Activated T-helper 1 cell treated with anti-CD3 and anti-CD28 coated beads, Interleukin-2, amount 50 U/mL, for 16 hours (primary cell): ENCODE measurements at places on chromosomes 1 and 21.

- no peak for DNase-seq
Measured at GRCh38 chr21:41090981-41091380, 77.0 kb upstream of the BACE2 start.

GRCh38 chr1:3814065-3814464 is 17.8 kb upstream of the LRRC47 start:
- no peak for DNase-seq

GRCh38 chr21:42587036-42587435 is 66.4 kb upstream of the PDE9A start:
- no peak for DNase-seq

GRCh38 chr1:198519639-198520501 is 20.6 kb downstream of the ATP6V1G3 start:
- no peak for DNase-seq

- DNase-seq: no peak
Measured at GRCh38 chr1:218492874-218493273, 147.7 kb downstream of the TGFB2 start.

DNA sequence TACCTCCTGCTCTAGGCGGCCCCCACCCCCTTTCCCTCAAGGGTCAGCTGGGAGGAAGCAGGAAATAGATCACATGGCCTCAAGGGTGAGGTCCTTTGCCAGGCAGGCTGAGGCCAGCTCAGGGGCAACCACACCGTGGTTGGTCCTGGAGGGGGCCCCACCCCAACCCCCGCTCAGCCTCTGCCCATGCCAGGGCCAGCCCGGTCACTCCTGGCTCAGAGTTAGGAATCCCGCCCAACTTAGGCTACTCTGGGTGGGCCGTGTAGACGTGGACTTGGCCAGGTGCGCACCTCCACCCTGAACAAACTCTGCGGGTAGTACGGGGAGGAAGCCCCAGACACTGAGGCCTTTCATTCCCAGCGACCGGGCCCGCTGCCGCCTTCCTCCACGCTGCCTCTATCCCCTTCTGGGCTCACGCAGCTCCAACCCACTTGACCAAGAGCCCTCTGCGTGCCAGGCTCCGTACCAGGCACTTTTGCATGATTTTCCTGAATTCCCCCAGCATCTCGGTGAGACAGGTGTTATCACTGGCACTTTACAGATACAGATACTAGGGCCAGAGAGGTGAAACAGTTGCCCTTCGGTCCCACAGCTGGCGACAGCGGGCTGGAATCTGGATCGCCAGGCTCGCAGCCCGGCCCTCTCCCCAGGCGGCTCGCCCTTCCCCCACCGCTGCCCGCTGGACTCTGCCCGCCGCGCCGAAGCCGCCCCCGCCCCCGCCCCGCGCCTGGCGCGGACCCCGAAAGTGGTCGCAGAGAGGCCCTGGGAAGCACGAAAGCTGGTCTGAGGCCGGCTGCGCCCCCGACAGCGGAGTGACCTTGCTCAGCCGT is 769 bp downstream of the GALE start:
- no peak for DNase-seq

GRCh38 chr1:85708829-85709227 is 595 bp upstream of the ZNHIT6 start:
- DNase-seq: no peak

- no peak for DNase-seq
Measured at GRCh38 chr1:226588484-226588883, 39.9 kb downstream of the STUM start.

DNA sequence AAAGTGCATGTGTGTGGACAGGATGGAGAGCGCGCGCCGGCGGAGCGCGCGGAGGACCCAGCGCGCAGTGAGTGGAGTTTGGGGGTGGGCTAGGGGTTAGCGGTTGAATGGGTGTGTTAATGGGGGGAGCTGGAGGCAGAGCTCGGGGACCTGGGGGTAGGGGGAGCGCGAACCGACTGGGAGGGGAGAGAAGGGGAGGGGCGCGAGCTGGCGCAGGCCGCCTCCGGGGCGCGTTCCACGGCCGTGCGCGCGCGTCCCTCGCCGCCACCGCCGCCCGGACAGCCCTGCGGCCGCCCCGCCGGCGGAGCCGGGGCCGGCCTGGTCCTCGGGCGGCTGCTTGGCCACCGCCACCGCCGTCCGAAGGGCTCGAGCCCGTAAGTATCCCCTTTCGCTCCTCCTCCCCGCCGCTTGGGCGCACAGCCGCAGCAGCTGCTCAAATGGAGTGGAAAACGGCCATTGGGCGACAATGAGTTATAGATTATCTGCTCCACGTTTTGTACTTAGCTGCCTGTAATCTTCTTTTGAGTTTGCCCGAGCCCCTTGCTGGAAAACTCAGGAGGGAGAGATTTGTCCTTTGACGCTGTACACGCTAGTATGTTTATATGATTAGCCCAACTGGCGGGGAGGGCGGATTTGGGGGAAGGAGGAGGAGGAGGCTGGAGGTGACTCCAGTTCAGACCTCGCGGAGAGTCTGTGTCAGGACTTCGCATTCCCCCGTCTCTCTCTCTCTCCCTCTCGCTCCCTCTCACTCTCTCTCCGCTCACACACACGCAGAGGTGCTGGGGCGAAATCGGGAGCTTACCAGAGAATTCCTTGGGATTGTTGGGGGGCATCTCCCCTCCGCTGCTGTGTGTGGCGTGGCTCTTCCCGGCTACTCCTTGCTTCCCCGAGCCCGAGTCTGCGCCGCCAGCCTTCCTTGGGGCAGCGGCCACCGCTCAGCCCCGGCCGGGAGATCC is at the start of gene ADGRL2:
Gene ADGRL2 (plus strand): TSS at position 240 of the 956 bp plus-strand sequence. CDS start 36,051 bp downstream, outside the sequence.
- no peak for DNase-seq

- DNase-seq: no peak
Measured at GRCh38 chr1:168141871-168142385, 5.2 kb upstream of the GPR161 start.

GRCh38 chr1:42777852-42778251 is 6.9 kb upstream of the TMEM269 start:
- DNase-seq: peak; percentile 2

- DNase-seq: no peak
Measured at GRCh38 chr1:26070296-26070962, 3.0 kb upstream of the TRIM63 start.

GRCh38 chr1:236862615-236863211 is 67.6 kb downstream of the MTR start:
- no peak for DNase-seq

- DNase-seq: no peak
Measured at GRCh38 chr1:16191916-16192546, 20.4 kb downstream of the ARHGEF19 start.

- no peak for DNase-seq
Measured at GRCh38 chr1:54278941-54279422, 79.0 kb downstream of the MRPL37 start.

- no peak for DNase-seq
Measured at GRCh38 chr21:37172646-37173045, 94.5 kb downstream of the VPS26C start.

DNA sequence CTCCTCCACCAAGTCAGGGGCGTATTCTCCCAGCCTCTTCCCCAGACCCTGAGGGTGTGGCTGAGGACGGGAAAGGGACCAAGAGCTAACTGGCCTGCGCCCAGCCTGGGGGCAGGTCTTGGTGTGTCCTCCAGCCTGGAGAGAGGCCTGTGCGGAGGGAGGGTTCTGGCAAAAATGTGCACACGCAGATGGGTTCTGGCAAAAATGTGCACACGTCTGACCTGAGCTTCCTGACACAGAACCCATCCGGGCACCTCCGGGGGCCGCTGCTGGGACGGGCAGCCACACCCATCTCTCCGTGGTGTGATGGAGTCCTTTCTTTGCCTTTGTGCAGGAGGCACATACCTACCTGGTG is 23.1 kb upstream of the PKP1 start:
- no peak for DNase-seq

DNA sequence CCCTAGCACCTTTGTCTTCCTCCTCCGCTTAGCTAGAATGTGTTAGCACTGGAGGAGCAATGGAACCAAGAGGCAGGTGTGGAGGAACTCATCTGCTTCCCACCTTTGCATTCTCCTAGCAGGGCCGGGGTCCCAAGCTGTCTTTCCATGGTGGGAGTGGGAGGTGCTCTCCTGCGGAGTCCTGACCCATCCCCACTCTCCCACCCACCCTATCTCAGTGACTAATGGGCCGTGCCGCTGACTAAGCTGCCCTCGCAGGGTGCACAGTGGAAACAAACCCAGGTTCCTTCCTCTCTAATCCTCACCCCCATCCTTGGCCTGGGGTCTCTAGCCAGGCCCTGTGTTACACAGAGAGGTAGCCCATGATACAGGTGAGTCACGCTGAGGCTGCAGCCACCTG is 177.5 kb downstream of the HIVEP3 start:
- DNase-seq: no peak

GRCh38 chr1:215473943-215474342 is 93.2 kb upstream of the KCTD3 start:
- no peak for DNase-seq

GRCh38 chr1:208243527-208243966 is 637 bp downstream of the PLXNA2 start:
- DNase-seq: no peak
